ENCODE measurements at places on chromosomes 2 and 18.
A peak's percentile ranks its signal among the peaks of the same experiment; 100 is the strongest.

- no peak for DNase-seq
These were observed 46.9 kb downstream of the ODC1 start for GRCh38 chr2:10400978-10401951.

- DNase-seq: no peak
These were observed 63.4 kb upstream of the ZBTB7C start for GRCh38 chr18:48472610-48473009.

GRCh38 chr2:233964581-233964980 is 47.4 kb downstream of the TRPM8 start:
- DNase-seq: no peak

DNA sequence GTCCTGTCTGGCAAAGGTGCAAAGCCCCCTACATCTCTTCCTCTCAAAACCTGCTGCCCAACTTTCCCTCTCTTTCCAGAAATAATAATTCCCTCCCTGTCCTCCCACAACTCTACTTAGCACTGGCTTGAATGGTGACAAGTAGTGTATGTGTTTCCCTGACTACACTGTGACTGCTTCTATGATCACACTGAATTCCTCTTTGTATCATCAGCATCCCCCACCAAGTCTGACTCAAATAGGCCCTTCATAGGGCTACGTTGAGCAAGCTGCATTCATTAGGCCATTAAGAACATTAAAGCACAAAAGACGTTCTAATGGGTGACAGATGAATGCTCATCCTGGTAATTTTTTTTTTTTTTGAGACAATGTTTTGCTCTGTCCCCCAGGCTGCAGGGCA is 13.7 kb upstream of the ST3GAL5 start:
- no peak for DNase-seq

DNA sequence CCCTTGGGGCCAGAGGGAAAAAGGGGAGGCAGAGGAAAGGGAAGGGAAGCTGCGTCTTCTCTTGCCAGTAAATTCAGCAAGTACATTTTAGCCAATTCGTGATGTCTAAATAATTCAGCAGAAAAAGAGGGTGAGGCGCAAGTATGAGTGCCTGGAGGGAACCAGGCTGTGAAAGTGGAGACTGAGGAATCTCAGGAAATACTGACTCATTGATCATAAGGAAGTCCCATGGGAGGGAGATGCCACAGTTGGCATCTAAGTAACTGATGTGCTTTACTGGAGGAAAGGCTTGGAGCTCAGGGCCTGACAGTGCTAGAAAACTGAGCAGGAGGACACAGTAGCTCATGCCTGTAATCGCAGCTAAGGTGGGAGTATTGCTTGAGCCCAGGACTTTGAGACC is 31.1 kb downstream of the KIF5C start:
- no peak for DNase-seq

GRCh38 chr2:61762292-61762691 is 91.6 kb downstream of the FAM161A start:
- DNase-seq: no peak

GRCh38 chr18:58900015-58900649 is 35.5 kb downstream of the ZNF532 start:
- DNase-seq: no peak

DNA sequence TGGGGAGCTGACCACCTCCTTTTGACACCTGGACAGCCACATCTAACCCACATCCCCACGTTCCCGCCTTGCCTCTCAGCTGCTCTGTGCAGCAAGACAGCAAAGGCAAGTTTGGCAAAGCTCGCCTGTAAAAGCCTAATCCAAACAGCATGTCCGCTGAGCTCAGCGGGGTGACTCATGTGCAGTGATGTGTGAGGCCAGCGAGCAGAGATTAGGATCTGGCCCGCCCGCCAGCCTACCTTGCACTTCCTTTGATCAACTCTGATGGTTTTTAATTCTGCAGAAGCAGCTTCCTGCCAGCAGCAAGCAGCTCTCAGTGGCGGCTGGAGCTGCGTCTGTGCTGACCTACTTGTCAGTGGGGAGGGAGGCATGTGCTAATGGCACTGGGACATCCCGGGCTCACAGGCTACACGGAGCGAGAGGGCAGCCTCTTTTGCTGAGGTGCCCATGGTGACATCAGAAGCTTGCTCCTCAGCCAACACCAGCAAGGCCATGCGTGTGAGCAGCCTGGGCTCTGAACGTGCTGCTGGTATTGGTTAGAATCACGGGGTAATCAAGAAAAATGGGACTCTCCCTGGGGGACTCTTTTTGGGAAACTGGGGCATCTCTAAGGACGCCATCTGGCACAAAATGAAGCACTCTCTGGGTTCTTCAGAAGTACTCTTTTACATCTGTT is 36.0 kb upstream of the EML4 start:
- DNase-seq: peak; percentile 93

DNA sequence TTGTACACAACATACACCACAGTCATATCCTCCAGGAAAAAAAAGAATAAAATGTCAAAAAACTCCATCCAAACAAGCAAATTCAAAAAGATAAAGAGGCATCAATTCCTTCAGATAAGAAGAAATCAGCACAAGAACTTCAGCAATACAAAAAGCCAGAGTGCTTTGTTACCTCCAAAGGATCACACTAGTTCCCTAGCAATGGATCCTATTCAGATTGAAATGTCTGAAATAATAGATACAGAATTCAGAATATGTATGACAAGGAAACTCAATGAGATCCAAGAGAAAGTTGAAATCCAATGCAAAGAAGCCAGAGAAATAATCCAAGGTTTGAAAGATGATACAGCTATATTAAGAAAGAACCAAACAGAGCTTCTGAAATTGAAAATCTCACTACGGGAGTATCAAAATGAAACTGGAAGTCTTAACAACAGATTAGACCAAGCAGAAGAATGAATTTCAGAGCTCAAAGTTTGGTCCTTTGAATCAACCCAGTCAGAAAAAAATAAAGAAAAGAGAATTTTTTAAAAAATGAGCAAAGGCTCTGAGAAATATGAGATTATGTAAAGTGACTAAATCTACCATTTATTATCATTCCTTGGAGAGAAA is 80.6 kb downstream of the TRABD2A start:
- DNase-seq: no peak

All from SK-N-DZ (cell line).